ENCODE measurements at places on chromosomes 5 and 9.

- DNase-seq, result no peak
These were observed 67.0 kb downstream of the HAPLN1 start for GRCh38 chr5:83653669-83654068.

DNA sequence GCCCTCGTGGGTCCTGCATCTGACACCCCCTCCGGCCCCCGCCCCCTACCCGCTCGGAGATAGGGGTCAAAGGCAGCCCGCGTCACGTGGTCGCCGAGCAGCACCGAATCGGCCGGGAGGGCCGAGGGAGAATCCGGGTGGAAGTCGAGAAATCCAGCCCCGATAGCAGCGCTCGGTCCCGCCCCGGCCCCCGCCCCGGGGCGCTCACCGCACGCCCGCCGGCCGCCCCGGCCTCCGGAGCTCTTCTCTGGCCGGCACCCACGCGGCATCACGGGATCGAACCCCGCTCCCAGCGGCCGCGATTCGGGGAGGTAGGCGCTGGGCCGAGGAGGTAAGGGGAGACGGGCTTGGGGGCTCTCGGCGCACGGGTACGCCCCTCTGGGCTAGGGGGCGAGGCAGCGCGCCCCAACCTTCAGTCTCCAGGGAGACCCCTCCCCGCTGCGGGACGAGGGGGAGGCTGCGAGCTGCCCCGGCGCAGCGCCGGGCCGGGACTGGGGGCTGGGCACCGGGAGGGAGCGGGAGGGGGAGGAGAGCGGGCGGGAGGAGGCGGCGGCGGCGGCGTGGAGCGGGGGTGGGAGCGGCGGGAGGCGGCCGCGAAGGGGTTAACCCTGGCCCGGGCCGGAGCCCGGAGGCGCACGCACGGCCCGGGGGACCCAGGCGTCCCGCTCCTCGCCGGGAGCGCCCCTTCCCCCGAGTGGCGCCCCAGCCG, 22.1 kb upstream of the NDST1 start:
- no peak for DNase-seq

DNA sequence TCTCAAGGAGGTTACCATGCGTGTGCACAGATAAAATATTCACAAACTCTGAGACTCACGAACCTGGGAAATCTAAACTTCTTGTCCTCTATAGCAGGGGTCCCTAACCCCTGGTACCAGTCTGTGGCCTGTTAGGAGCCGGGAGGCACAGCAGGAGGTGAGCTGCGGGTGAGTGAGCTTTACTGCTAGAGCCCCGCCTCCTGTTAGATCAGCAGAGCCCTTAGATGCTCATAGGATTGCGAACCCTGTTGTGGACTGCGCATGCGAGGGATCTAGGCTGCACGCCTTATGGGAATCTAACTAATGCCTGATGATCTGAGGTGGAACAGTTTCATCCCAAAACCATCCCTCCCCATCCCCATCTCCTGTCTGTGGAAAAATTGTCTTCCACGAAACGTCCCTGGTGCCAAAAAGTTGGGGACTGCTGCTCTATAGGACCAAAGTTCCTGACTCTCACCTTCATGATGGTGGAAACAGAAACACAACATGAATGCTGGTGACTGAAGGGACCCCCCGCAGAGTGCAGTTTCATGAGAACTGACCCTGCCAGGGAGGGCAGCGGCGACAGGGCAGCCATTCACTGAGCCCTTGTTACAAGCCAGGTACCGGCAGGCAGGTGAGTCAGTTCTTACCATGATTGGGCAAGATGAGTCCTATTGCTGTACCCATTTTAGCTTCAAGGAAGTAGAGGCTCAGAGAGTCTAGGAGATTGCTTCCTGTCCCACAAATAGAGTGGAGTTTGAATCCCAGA, 181.9 kb downstream of the RGS3 start:
- DNase-seq, result no peak

GRCh38 chr9:22079873-22080341, 70.8 kb upstream of the CDKN2B start:
- peak; percentile 98 for DNase-seq

- DNase-seq, result no peak
These were observed 94.1 kb downstream of the APBA1 start for GRCh38 chr9:69578026-69578425.

DNA sequence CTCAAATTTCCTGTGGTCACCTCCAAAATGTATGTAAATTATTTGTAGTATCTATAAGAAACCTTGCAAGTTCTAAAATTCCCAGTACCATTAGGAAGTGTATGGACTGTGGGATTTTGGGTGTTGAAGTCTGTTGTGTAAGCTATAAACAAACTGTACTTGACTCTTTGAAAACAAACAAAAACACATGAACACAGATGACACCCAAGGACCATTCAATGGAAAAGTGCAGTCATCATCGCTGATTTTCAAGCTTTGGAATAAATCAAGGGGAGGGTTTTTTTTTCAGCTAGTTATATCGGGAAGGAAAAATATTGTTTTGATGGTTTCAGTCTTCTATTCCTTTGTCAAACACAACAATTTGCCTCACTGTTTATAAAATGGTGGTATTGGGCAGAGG, 49.6 kb downstream of the ELL2 start:
- no peak for DNase-seq

DNA sequence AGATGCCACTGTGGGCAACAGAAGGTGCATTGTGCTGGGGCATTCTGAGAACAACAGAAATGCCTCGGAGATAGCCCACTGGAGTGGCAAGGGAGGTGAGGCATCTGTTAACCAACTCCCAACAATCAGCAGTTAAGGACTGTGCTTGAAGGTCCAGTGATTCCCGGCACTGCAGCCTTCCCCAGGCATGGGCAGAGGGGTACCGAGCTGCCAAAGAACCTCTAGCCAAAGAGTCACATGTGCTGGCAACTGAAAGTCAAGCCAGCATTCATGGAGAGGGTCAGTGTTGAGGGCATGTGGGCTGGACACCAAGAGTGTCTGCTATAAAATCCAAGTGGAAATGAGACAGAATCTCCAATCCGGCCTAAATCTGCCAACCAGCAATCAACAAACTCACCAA, 149.6 kb downstream of the ASTN2 start:
- no peak for DNase-seq

GRCh38 chr9:68953771-68954170, 60.1 kb downstream of the PRKACG start:
- DNase-seq, result no peak

DNA sequence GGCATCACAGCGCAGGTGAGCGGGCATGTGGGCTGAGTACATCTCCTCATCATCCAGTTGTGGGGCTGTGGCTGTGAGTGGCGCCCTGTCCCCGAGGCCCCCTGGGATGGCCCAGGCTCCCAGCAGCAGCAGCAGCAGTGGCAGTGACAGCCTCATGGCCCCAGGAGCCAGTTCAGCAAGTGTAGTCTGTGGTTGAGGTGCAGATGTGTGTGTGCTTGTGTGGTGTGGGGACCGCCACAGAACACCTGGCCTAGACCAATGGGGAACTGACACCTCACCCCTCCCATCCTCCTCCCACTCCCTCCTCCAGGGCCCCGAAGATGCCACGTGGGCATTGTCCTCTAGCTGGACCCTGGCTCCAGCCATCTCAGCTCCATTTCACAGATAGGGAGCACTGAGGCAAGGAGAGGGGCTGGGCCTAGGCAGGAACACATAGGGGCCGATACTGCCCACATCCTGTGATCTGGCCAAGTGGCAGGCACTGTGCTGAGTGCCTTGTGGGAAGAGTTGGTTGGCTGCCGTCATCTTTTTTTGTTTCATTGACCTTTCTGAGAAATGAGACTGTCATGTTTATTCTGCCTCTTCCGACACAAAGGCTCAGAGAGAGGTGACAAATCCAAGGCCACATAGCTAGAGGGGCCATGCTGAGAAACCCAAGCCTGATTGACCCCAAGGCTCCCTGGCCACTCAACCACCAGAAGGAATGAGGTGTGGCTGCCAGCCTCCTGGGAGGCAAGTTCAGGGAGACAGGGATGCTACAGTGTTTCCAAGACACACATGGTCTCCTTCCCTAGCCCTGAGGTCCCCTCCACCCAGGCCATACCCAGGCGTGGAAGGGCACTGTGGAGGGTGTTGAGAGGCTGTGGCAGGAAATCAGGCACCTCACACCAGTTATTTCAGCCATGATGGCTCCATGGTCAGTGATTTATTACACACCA, at the start of gene MZB1:
Gene MZB1 (minus strand): TSS at position 213 of the 938 bp plus-strand sequence. CDS start 57 bp downstream, at position 156.
- DNase-seq, result no peak

DNA sequence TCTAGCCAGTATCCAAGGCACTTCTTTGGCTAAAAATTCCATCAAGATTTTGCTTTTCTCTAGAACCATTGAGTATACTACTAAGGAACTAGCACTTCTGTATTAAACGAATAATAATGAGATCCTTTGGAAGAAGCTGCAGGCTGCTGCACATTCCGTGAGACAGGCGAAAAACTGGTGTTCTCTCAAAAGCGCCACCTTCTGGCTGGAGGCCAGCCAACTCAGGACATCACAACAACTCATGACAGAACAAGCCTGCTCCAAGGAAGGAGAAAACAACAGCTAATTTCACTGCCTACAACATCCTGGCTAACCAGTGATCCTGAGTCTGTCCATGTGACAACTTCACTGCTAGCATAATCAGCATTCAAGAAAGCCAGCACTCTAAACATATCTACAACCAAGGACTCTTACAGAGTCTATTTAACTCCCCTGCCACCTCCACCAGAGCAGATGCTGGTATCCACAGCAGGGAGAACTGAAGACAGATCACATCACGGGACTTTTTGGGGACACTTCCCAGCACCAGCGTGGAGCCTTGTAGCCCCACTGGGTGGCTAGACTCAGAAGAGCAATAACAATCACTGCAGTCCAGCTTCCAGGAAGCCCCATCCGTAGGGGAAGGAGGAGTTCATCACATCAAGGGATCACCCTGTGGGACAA, 150.5 kb downstream of the YTHDC2 start:
- DNase-seq, result peak; percentile 20

GRCh38 chr9:105693435-105694189, 729 bp upstream of the TMEM38B start:
- DNase-seq, result no peak

GRCh38 chr9:137832191-137832700, 45.3 kb upstream of the CACNA1B start:
- no peak for DNase-seq

DNA sequence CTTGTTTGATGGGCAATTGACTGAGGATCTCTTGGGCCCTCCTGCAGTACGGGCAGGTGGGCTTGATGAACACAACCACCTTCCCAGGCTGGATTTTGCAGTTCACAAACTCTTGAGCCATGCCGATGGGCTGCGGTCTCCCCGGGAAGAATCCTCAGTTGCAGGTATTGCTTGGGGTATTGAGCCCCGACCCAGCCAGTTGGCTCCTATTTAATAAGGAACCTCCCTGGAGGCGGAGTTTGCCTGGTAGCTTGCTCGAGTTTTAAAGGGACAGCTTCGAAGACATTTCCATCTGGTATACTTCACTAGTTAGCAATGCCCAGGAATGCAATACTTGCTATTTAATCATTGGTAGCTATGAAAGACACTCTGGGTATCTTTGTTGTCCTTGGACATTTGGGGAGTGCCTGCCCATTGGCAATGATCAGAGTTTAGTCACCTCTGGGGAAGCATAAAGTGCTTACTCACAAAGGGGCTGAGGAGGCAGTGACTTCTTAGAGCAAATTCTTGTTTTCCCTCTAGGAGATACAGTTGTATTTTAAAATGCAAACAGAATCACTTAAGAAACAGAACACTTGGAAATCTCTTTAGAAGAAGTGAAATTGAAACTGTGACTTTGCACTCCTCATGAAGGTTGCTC, at the start of gene GLRX:
Gene GLRX (minus strand): TSS at position 185 of the 640 bp plus-strand sequence. CDS start 64 bp downstream, at position 121.
- peak; percentile 51 for DNase-seq

DNA sequence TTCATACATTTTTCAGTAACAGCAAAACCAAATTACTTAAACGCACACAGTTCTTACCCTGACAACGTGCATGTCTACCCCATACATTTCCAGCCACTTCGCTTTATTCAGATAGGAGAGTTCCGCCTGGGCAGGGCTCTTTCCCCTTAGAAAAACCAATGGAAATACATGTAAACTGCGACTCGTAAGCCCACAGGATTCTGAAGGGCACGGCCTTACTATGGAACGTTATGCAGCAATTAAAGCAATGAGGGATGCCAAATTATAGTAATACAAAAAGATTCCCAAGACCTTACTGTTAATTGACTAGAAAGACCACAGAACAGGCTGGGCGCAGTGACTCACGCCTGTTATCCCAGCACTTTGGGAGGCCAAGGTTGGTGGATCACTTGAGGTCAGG, 64.5 kb downstream of the EPB41L4B start:
- no peak for DNase-seq

GRCh38 chr5:113336975-113337374, 97.8 kb downstream of the TSSK1B start:
- DNase-seq, result no peak

DNA sequence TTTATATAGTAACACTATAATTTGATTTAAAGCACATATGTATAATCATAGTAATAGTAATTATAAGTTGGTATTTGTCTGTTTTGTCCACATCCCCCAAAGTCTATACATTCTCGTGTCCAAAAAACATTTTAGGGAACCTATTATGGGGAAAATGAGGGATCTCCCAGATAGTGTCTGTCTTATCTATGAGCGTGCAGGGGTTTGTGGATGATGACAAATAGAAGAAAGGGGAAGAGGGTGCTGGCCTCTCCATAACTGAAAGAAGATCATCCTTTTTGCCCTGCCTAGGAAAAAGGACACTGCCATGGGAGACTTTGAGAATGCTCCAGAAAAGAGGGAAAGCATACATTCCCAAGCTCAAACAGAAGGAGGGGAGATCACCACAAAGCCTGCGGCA, 45.3 kb downstream of the C5orf22 start:
- DNase-seq, result no peak

DNA sequence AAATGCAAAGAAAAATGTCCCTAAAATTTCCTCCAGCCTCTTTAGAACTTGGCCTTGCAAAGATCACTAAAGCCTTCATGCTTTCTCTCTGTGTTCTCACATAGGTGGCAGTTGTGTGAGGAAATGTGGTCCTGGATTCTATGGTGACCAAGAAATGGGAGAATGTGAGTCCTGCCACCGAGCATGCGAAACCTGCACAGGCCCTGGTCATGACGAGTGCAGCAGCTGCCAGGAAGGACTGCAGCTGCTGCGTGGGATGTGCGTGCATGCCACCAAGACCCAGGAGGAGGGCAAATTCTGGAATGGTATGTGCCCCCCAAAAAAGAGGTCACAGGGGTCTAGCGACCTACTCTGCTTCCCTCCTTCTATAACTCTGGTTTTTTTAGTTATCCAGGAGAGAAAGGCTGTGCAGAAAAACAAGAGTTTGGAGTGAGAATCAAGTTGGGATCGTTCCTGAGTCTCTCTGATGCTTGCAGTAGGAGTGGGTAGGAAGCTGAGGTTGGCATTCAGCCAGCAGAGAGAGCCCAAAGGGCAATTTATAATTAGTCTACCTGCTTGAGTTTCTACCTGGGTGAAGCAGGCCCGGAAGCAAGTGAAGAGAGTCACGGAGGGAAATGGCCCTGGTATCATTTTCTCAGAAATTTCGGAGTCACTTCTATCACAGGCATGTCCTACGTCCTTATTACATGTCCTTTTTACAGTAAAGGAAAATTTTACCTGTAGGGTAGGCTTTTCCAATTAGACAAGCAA, 97.5 kb downstream of the RFK start:
- DNase-seq, result no peak

- DNase-seq, result no peak
These were observed 305.8 kb upstream of the SMARCA2 start for GRCh38 chr9:1709347-1709746.

DNA sequence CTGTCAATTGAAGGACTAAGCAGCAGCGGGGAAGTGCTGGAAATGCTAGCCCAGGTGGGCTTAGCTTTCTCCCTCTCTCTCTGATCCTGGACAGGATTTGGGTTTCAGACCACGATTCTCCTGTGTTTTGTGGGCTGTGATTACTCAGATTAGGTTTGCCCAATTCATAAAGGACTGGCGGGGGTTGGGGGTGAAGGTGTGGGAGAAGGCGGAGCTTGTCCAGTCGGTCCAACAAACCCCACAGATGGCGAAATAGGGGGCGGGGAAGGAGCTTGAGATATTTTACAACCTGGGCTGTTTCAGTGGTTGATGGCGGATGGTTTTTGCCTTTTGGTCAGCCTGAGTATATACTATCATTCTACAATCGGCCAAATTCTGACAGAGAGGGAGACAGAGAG, 35.2 kb downstream of the PCDHAC2 start:
- DNase-seq, result no peak

Measured in CD4-positive, CD25-positive, alpha-beta regulatory T cell (primary cell).